ENCODE measurements at places on chromosomes 1 and 21. TPM values are rescaled to one million over a fixed set of nuclear protein-coding genes. Genes with fewer than 3 reads are reported as not detected.

The OR14K1 gene
- 3.0 TPM for total RNA-seq

The TTLL10 gene
- total RNA-seq, result 58.0 TPM

The LGR6 gene
- total RNA-seq, result 8.1 TPM

The RAB13 gene
- 37.6 TPM for total RNA-seq

The CFHR3 gene
- not detected for total RNA-seq

The A3GALT2 gene
- total RNA-seq, result 0.87 TPM

The MYOM3 gene
- total RNA-seq, result 26.8 TPM

The OR2L8 gene
- 0.43 TPM for total RNA-seq

The SGIP1 gene
- total RNA-seq, result 48.1 TPM

The TMPRSS15 gene
- 0.16 TPM for total RNA-seq

The NUP210L gene
- 23.0 TPM for total RNA-seq

The SLC5A3 gene
- total RNA-seq, result 59.5 TPM

The MIXL1 gene
- 0.39 TPM for total RNA-seq

The EFHD2 gene
- 308 TPM for total RNA-seq

The FCGR2B gene
- 1.1 TPM for total RNA-seq

The CFH gene
- total RNA-seq, result 26.2 TPM

The PLPPR5 gene
- 7.8 TPM for total RNA-seq

The CTSE gene
- 0.16 TPM for total RNA-seq

The SPRR4 gene
- 8.4 TPM for total RNA-seq

The THEM5 gene
- total RNA-seq, result not detected

The CRYBG2 gene
- total RNA-seq, result 5.6 TPM

The LDLRAD1 gene
- total RNA-seq, result 0.81 TPM

The DESI2 gene
- 72.7 TPM for total RNA-seq

The HFM1 gene
- total RNA-seq, result 27.1 TPM

The GPR52 gene
- 4.8 TPM for total RNA-seq

The ZBTB8A gene
- 6.4 TPM for total RNA-seq

The PAX7 gene
- 0.37 TPM for total RNA-seq

The TMPRSS2 gene
- total RNA-seq, result 5.6 TPM

The ADAMTSL4 gene
- total RNA-seq, result 10.0 TPM

The SLC2A1 gene
- total RNA-seq, result 38.3 TPM

The SH3D21 gene
- 12.8 TPM for total RNA-seq

The SPRR2G gene
- total RNA-seq, result not detected

The C1orf94 gene
- total RNA-seq, result 17.9 TPM

The ZNF362 gene
- 28.6 TPM for total RNA-seq
